CD14-positive monocyte (primary cell): ENCODE measurements at places on chromosomes 2 and 18. TPM values are rescaled to one million over a fixed set of nuclear protein-coding genes. Genes with fewer than 3 reads are reported as not detected.

DNA sequence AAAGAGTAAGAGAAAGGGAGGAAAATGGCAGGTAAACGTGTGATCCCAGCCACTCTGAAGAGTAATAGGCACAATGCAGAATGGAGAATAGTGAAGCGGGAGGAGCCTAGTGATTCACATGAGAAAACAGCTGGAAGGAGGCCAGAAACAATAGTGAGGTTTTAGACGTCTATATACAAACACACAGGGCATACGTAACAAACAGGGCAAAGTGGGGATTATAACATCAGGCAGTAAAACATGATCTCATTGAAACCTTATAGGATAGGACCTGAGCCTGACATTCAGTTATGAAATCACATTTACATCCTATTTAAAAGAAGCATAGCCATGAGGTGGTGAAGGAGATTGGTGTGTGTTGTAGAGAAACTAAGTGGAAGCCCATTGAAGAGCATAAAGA is 33.0 kb upstream of the GATA6 start:
- no peaks in the 10 kb centered on the region for H3K36me3 ChIP-seq
- DNase-seq: no peak
- H3K4me3 ChIP-seq: no peak overlapping the region
- H3K27ac ChIP-seq: no peak overlapping the region
- no peaks in the 10 kb centered on the region for H3K27me3 ChIP-seq

DNA sequence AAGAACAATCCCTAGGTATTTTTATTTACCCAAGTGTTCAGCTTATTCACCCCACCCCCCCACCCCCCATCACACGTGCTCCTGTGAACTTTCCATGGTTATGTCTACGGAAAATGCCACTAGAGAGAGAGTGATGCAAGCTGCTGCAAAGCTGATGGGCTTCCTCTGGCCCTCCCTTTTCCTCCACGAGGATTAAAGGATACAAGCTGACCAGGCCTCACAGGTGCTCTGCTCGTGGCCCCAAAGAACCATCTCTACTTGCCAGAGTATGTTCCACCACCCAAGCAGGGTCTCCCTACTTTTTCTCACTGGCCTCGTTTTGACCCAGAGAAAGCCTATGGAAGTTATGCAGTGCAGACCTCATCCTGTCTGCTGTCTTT is 342.6 kb downstream of the CELF4 start:
- H3K4me3 ChIP-seq: no peak overlapping the region
- H3K27ac ChIP-seq: no peak overlapping the region
- no peaks in the 10 kb centered on the region for H3K36me3 ChIP-seq
- H3K4me1 ChIP-seq: no peaks in the 10 kb centered on the region

DNA sequence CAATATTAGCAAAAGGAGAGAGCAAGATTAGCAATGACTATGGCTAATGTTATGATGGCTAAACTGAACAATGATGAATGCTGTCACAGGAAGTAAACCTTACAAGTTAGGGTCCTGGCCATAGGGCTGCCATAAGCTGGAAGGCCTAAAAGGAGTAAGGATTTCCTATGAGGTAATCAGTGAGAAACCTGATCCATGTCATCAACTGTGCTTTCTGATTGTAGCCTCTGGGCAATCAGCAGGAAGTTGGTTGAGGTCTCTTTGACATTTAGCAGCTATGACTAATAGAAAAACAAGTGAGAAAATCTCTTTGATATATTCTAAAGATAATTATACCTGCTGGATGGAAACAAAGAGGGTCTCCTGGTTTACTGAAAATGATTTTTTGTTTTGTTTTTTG is 193.0 kb downstream of the RAB3GAP1 start:
- H3K4me1 ChIP-seq: no peaks in the 10 kb centered on the region
- H3K36me3 ChIP-seq: no peaks in the 10 kb centered on the region
- H3K4me3 ChIP-seq: no peak overlapping the region
- no peak overlapping the region for H3K27ac ChIP-seq
- no peaks in the 10 kb centered on the region for H3K27me3 ChIP-seq
- DNase-seq: no peak

Gene IHH
- not detected for polyA plus RNA-seq

Gene GALNT5
- polyA plus RNA-seq: not detected

GRCh38 chr2:173999724-174000123 is 34.6 kb upstream of the SP3 start:
- H3K36me3 ChIP-seq: no peaks in the 10 kb centered on the region
- no peaks in the 10 kb centered on the region for H3K27me3 ChIP-seq
- H3K4me3 ChIP-seq: no peak overlapping the region

GRCh38 chr2:159971365-159972152 is 90.9 kb downstream of the PLA2R1 start:
- no peaks in the 10 kb centered on the region for H3K27me3 ChIP-seq
- no peak overlapping the region for H3K4me3 ChIP-seq
- no peak overlapping the region for H3K27ac ChIP-seq
- H3K36me3 ChIP-seq: no peaks in the 10 kb centered on the region
- DNase-seq: peak; percentile 34
- H3K4me1 ChIP-seq: no peaks in the 10 kb centered on the region

Gene KIAA2012
- polyA plus RNA-seq: not detected

GRCh38 chr2:34307636-34308035 is 708.5 kb upstream of the FAM98A start:
- H3K4me3 ChIP-seq: no peak overlapping the region
- H3K27ac ChIP-seq: no peak overlapping the region
- no peak for DNase-seq
- no peaks in the 10 kb centered on the region for H3K36me3 ChIP-seq

GRCh38 chr18:66587430-66587829 is 16.5 kb downstream of the CDH19 start:
- H3K36me3 ChIP-seq: no peaks in the 10 kb centered on the region
- no peak overlapping the region for H3K4me3 ChIP-seq
- no peak for DNase-seq
- no peaks in the 10 kb centered on the region for H3K4me1 ChIP-seq
- H3K27me3 ChIP-seq: no peaks in the 10 kb centered on the region

Gene ABCG5
- polyA plus RNA-seq: not detected

- H3K27ac ChIP-seq: no peak overlapping the region
- no peak overlapping the region for H3K4me3 ChIP-seq
- no peaks in the 10 kb centered on the region for H3K36me3 ChIP-seq
Measured at GRCh38 chr18:24499814-24500213, 39.4 kb downstream of the HRH4 start.

Gene PLCL1
- 1.4 TPM for polyA plus RNA-seq

DNA sequence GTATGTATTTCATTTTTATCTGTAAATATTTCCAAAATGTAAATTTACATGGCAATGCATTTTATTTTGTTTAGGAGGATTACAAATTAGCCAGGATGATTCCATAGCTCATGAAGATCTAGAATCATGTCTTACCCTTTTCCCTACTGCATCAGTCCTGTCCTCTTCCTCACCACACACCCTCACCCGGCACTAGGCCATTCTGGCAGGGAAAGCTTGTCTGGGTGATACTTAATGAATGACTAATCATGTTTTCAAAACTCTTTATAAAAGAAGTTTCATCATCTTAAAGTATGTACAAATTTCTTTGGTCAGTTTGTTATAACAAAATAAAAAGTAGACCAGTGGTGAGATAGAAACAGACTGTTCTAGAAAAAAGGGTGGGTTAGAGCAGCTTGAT is 283.3 kb upstream of the VWC2L start:
- H3K36me3 ChIP-seq: no peaks in the 10 kb centered on the region
- H3K4me1 ChIP-seq: no peaks in the 10 kb centered on the region
- H3K27ac ChIP-seq: no peak overlapping the region

DNA sequence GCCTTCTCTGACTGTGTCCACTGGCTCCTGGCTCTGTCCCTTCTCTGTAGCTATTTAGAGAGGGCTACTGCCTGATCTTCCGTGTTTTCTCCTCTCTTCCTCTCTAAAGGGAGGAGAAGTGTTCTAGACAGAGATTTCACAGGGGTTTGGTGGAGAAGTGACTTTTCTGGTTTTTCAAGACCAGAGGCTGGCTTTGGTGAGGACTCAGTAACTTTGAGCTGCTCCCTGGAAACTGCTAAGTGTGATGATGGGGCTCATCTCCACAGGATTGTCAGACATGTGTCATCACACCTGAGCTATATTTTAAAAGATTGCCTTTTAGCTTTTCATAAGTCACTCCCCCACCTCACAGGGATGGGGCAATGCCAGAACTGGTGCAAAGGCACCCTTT is 6.2 kb downstream of the MAL start:
- no peak for DNase-seq
- peaks cover 7% of the 10 kb centered on the region for H3K27me3 ChIP-seq
- peaks cover 3% of the 10 kb centered on the region for H3K4me1 ChIP-seq
- H3K4me3 ChIP-seq: no peak overlapping the region
- H3K27ac ChIP-seq: no peak overlapping the region

DNA sequence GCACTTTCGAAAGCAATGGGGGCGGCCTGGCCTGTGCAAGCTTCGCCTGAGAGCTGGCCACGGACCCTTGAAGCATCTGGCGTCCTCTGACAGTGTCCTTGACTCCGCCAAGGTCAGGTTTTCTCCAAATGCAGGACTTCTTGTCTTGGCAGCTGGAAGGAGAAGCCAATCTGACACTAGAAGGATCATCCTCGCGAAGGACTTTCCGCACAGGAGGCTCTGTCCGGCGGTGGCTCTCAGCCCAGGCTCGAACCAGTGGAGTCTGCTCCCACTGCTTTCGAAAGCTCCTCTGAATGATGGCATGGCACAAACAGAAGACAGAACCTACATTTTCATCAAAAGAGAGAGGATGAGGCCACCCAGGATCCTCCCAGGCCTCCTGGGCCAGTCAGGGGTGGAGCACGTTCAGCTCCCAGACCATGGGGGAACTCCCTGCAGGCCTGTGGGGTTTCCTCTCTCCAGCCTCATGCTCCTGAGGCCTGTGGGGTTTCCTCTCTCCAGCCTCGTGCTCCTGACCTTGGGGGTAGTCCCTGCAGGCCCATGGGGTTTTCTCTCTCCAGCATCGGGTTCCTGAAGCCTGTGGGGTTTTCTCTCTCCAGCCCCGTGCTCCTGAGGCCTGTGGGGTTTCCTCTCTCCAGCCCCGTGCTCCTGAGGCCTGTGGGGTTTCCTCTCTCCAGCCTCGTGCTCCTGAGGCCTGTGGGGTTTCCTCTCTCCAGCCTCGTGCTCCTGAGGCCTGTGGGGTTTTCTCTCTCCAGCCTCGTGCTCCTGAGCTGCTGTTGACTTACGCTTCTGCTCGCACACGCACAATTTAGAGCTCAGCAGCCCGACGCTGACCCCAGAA is 396.5 kb upstream of the SALL3 start:
- no peak overlapping the region for H3K27ac ChIP-seq
- H3K4me1 ChIP-seq: no peaks in the 10 kb centered on the region
- H3K27me3 ChIP-seq: no peaks in the 10 kb centered on the region
- peak; percentile 21 for DNase-seq

GRCh38 chr2:99754210-99754609 is 264.4 kb upstream of the REV1 start:
- no peak overlapping the region for H3K4me3 ChIP-seq
- DNase-seq: peak; percentile 36
- peaks cover 47% of the 10 kb centered on the region for H3K4me1 ChIP-seq
- no peaks in the 10 kb centered on the region for H3K36me3 ChIP-seq

GRCh38 chr18:75127143-75128021 is 81.6 kb downstream of the PTGR3 start:
- no peaks in the 10 kb centered on the region for H3K4me1 ChIP-seq
- H3K4me3 ChIP-seq: no peak overlapping the region
- H3K27ac ChIP-seq: no peak overlapping the region
- DNase-seq: no peak
- H3K36me3 ChIP-seq: no peaks in the 10 kb centered on the region

DNA sequence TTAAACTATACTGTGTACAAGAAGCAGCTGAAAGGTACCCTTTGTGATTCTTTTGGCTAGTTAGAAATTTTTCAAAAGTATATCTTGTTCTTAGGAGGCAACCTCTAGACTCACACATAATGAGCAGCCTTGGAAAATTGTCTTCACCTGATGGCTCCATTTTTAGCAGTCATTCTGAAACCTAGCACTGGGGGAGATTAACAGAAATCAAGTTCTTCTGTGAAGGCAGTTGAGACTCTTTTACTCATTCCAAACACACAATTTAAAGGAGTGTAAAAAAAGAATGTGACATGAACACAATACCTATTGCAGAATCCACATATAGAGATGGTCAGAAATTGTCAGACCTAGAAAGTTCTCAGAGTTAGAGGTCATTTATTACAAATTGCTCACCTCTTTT is 197.7 kb downstream of the UBE2E3 start:
- H3K27ac ChIP-seq: no peak overlapping the region
- no peaks in the 10 kb centered on the region for H3K4me1 ChIP-seq
- no peak overlapping the region for H3K4me3 ChIP-seq
- DNase-seq: no peak
- no peaks in the 10 kb centered on the region for H3K27me3 ChIP-seq
- H3K36me3 ChIP-seq: no peaks in the 10 kb centered on the region

Gene ANKRD29
- 0.11 TPM for polyA plus RNA-seq

Gene ELOA2
- not detected for polyA plus RNA-seq

GRCh38 chr2:42875880-42876279 is 83.5 kb upstream of the HAAO start:
- H3K4me1 ChIP-seq: peaks cover 9% of the 10 kb centered on the region
- DNase-seq: no peak
- no peaks in the 10 kb centered on the region for H3K36me3 ChIP-seq

Gene SATB2
- 0.13 TPM for polyA plus RNA-seq

Gene RFTN2
- 0.02 TPM for polyA plus RNA-seq

Gene DUSP2
- 275 and 392 TPM in 2 replicates for polyA plus RNA-seq

- no peaks in the 10 kb centered on the region for H3K27me3 ChIP-seq
- no peaks in the 10 kb centered on the region for H3K36me3 ChIP-seq
- H3K4me1 ChIP-seq: no peaks in the 10 kb centered on the region
- DNase-seq: no peak
Measured at GRCh38 chr2:223815186-223815883, 22.0 kb downstream of the AP1S3 start.

DNA sequence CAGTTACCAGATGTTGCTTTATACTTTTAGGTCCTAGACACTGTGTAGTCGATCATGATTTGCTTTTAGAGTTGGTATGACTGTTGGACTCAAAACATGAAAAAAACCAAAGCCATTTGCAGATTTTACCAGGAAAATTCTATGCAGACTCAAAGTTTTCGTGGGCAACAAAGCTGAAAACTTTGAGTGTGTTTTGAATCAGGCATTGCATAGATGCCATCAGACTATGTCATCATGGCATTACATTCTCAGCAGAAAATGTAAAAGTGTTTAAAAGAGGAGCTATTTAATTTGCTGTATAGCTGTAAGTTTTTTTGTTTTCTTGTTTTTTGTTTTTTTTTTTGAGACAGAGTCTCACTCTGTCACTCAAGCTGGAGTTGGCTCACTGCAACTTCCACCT is 43.5 kb upstream of the ELAC1 start:
- no peak overlapping the region for H3K27ac ChIP-seq
- H3K36me3 ChIP-seq: peaks cover 88% of the 10 kb centered on the region
- no peaks in the 10 kb centered on the region for H3K4me1 ChIP-seq
- H3K27me3 ChIP-seq: no peaks in the 10 kb centered on the region
- no peak for DNase-seq

Gene CETN1
- polyA plus RNA-seq: not detected

Gene SERPINB12
- polyA plus RNA-seq: not detected in 2 replicates

DNA sequence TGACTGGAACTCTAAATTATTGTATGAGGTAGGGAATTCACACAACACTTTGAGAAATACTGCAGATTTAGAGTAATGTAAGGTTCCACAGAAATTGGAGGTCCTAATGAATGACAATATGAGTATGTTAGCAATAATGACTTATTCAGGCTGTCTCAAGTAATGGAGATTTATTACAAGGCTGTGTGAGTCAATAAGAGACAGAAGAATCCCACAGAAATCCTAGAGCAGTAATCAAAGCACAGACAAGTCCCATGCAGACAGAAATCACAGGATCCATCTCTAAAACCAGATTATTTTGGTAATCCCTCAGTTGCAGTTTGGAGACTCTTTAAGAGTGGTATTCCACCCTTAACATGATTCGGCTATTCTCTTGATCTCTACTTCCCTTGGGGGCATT is 83.6 kb downstream of the FAM161A start:
- no peaks in the 10 kb centered on the region for H3K36me3 ChIP-seq
- no peak overlapping the region for H3K27ac ChIP-seq
- H3K4me1 ChIP-seq: peaks cover 7% of the 10 kb centered on the region
- no peaks in the 10 kb centered on the region for H3K27me3 ChIP-seq

Gene ERFE
- not detected in 2 replicates for polyA plus RNA-seq
